Kasumi-1 (cell line): ENCODE measurements at places on chromosomes 11 and 22.

DNA sequence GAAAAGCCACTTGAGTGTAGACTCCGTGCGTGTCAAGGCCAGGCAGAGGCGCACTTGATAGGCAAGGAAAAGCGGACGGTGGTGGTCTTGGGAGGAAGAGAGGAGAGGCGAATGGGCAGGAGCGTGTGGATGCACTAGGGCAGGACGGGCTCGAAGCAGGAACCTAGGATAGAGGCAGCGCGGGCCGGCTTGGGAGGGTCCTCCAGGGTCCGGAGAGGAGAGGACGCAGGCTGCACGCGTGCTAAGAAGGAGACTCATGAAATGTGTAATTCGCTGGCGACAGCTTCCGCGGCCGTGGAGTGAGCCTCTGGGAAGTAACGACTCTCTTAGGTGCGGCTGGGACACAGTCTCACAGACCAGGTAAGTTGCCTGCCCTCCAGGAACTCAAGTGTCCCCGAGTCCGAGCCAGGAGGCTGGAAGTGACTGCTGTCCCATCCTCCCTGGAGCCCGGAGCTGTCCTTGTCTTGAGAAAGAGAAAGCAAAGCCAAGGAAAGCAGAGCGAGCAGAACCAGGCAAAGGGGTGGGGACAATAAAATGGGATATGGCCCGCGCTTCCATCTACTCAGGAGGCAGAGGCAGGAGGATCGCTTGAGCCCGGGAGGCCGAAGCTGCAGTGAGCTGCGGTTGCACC lies 874 bp upstream of the IL17RA start:
- DNase-seq = no peak

GRCh38 chr11:11043721-11044120 lies 185.9 kb upstream of the ZBED5 start:
- no peak for DNase-seq

DNA sequence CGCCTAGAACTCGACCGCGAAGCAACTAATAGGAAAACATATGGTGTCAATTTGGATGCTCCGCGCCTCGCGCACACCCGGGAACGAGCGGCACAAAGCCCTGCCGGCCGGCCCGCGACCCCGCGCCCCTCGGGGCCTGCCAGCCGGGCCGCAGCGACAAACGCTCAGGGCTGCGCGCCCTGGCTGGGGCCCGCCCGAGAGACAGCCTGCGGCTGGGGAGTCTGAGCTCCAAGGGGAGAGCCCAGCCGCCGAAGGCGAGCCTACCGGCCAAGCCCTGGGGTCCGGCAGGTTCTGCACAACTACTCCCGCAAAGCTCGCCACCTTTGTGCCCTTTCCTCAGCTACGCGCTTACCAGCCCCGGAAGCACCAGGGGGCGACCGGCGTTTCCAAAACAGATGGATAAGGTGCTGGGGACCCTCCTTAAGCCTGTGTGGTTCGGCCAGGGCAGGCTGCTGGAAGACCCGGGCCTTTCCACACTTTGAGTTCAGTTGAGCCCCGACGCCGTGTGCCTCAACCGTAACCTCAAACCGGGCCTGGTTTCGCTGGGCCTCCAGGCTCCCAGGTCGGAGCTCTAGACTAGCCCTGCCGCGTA lies 6.0 kb downstream of the PAX6 start:
- no peak for DNase-seq

DNA sequence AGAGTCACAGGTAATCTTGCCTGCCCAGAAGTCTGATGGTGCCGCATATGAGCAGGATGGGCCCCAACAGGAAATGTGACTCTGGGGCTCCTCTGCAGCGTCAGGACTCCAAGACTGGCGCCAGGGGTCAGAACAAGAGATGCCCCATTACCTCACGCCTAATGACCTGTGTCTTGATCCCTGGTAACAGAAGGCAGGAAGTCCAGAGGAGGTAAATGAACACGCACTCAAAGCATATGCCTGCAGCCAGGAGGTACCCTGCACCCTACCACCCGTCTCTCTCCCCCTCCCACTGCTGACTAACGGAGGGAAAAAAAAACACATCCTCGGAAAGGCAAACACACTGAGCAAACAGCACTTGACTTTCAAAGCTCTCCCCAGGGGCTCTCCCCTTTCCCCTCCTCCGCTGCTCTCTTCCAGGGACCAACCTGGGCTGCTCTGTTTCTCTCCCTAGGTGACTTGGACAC lies 37.3 kb downstream of the ABCC8 start:
- no peak for DNase-seq
